ENCODE measurements at places on chromosomes 4 and X.

DNA sequence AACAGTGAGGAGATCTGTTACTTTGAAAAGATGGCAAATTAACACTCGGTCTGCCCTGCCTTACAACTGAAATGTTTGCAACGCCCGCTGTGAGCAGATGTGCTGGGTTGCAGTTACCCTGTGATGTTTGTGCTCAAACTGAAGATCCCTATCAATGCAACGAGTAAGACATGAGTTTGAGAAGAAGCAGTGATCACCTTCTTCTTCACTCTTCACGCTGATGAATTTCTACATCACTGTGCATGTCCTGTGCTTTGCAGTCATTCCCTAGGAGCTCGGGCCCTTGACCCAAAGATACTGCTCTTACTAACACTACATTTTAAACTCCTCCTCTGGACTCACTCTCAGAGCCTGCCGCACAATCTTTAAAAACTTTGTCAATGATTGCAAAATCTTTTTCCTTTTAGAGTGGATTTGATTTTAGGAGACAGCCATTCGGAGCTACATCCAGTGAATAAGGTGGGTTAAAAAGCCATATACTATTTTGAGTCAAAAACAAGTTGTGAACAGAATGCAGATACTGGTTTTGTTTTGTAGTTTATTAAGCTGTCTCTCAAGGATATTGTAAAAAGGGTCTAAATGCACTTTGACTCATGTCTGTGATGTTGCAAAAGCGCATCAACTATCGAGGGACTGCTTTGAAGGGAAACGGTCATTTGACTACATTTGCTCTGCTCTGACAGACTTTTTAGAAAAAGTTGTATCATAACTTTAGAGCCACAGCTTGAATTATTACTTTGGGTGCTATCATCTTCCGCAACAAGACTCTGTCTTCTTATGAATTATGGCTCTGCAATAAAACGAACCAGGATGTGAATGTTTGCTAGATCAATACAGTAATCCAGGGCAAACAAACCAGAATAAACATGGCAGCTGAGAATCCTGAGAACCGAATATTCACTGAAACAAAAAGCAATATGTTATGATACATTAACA is 5.7 kb upstream of the RHOH start:
- no peak for DNase-seq

- no peak for DNase-seq
These were observed 136.5 kb downstream of the KDM6A start for GRCh38 chrX:45009371-45010000.

DNA sequence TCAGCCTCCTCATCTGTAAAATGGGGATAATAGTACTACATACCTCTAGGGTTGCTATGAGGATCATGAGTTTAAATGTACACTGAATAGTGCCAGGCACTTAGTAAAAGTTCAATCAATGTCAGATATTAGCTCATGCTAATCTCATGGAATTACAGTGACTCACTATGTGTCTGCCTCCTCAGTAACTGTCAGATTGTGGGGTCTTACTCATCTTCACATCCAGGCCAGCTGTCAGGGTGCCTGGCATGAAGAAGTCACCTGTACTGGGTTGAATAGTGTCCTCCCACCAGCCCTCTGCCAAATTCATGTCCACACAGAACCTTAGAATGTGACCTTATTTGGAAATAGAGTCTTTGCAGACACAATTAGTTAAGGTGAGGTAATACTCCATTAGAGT is 54.3 kb upstream of the STIM2 start:
- DNase-seq: peak; percentile 55

- DNase-seq: peak; percentile 1
These were observed 154.0 kb downstream of the UGT8 start for GRCh38 chr4:114752391-114753165.

DNA sequence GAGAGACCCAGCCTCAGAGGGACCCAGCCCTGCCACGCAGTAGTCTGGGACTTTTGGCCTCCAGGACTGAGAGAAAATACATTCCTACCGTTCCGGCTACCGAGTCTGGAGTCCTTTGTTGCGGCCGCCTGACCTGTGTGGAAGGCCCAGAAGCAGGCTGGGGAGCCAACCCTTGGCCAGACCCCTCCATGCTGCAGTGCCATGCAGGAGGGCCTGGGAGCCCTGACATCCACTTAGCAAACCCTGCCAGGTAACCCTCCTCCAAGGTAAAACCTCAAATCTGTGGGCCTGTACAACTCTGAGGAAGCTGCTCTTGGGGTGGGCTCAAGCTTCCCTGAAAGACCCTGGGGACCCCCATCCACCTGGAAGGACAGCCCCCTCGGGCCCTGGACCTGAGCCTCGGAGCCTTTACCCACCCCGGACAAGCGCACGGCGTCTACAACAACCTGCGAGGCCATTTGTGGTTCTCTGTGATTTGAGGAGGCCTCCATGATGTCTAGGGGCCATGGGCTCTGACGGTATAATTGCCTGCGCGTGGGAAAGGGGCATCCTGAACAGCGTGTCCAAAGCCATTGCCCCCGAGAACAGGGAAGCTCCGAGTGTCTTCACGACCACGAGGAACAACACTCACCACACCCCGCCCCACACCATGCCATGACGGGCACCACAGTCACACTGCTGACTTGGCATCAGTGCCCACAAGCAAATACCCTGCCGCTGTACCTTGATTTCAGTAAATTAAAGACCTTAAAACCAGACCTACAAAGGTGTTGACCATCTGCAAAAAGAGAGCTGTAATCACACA is 58.7 kb downstream of the ZFYVE28 start:
- no peak for DNase-seq

DNA sequence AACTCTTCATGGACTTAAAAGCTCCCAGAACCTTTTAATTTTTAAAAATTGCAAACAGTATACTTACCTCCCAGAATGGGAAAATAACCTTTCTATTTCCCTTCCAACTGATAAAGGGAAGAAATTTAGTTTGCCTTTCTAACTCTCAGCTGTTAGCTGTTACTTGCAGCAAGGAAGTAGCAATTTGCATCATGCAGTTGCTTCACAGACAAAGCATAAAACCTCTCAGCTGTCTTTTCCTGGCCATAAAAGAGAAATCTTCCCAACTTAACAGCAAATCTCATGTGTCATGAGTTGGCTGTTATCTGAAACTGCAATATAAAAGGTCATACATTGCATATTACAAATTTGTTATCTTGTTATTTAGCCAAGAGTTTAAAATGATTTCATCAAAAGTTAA is 18.4 kb downstream of the C4orf17 start:
- DNase-seq: no peak

DNA sequence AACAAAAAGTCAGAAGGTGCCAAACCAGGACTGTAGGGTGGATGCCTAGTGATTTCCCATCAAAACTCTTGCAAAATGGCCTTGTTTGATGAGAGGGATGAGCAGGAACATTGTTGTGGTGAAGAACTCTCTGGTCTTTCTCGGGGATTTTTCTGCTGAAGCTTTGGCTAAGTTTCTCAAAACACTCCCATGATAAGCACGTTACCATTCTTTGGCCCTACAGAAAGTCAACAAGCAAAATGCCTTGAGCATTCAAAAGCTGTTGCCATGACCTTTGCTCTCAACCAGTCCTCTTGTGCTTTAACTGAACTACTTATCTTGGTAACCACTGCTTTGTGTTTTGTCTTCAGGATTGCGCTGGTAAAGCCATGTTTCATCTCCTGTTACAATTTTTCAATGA is 3.0 kb upstream of the SEC31A start:
- no peak for DNase-seq

DNA sequence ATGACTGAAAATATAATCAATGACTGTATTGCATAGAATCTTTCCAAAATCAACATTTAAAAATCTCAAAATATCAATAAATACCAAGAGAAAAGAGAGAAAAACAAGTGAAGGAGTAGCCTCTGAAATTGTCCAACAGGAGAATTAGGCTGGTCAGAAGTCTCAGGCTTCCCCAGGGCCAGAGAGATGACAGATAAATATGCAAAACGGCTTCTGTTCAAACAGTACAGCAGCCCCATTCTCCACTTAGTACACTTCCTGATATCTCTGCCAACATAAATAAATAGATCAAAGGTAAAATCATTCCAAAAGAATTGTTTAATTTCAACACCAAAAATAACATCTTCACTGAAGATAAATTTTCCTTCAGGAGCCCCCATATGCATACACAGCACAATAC is 204.7 kb upstream of the GABRA2 start:
- no peak for DNase-seq

DNA sequence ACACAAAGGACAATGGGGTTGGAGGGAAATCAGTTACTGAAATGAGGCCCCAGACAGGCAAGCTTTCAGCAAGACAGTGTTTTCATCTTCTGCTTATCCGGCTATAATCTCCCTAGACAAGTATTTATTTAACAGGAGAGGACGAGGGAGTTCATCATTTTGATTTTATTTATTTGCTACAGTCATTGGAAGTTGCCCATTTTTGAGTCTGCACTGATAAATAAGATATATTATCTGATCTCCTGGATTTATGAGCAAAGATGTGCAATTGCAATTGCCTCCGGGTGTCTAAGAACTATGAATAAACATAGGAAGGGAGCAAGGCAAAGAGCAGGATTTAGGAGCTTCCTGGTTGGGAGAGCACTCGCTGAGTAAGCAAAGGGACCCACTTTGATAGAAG is 263.2 kb upstream of the EDA2R start:
- no peak for DNase-seq

DNA sequence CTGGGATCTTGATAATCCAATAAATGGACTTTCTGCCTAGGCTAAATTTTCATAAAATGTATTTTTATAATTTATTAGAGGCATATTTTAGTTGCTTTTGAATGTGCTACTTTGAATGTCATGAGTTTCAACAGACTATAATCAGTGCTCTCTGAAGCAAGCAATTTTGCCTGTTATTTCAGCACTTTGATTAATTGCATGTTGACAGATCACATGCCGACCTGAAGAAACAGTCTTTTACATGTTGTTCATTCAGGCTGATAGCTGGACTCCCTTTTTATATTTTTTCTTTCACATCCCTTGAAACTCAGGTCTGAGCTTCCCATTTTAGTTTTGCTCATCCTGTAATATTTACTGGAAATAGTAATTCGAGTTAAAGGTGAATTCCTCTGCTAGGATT is 341.0 kb downstream of the NAP1L3 start:
- DNase-seq: no peak

DNA sequence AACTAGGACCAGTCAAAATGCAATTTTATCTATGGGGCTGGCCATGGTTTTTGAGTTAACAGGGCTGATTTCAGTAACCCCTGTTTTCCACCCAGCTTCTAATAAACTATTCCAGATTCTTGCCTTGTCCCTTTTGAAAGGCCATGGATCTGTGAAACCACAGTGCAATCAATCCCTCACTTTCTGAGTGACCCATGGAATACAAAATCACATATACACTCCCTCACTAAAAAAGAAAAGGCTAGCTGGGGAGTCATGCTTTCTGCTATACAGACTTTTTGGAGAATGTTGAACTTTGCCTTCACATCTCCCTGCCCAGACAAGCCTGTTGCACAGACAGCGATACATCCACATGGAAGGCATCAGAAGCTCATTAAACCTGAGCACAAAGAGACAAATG is 47.9 kb downstream of the MAD2L1 start:
- DNase-seq: no peak

DNA sequence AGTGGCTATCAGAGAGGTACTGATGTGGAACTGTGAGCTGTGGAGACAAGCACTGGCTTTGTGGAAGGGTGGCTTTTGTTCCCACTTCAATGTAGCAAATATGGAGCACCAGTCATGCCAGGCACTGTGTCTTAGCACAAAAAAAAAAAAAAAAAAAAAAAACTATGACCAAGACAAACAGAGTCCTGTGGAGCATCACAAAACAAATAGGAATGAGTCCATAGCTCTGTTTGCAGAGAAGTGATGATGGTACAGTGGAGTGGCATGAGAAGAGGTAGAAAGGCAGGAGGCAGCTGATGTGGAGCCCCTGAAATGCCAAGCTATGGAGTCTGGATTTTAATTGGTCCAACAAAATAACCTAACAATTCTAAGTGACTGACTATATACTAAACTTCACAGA is 116.9 kb downstream of the RAB28 start:
- no peak for DNase-seq

- DNase-seq: no peak
These were observed 260.5 kb downstream of the IQCM start for GRCh38 chr4:149555146-149555545.

- DNase-seq: no peak
These were observed 83.4 kb upstream of the SHISA3 start for GRCh38 chr4:42313872-42314271.

DNA sequence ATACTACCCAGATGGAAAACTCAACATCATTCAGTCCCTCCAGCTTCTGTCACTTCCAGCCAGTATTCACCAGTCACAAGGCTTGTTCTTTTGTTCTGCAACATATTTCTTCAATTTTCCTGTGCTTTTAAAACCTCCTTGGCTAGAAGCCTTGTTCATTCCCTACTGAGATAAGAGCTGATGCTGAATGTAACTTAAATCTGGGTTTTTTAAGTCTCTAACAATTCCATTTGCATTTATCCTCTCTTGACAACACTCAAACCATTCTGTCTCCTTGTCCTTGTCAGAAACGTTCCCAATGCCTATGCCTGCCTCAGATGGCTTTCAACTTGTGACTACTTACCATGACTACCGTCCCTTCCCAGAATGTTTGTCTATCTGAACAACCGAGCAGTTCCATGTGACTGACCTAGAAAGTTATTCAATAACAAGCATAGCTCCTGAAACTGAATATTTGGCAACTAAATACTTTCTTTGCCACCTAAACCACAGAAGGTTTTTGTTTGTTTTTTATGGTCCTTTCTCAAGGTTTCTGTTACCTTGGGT is 682.9 kb upstream of the GALNTL6 start:
- no peak for DNase-seq

DNA sequence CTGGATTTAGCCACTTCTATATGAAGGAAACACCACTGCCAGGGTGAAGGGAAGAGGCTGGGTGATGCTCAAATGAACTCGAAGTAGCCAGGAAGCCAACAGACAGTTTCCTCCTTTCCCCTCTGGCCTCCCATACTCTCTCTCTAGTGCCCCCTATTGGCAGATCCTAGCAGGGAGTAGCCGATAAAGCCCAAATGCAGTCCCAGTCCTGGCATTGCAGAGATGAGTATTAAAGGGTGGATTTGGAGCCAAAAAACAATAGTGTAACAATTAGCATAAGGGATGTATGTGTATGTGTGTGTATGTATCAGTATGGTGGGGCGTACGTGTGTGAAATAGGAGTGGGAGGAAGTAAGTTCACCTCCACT is 213.8 kb upstream of the LDB2 start:
- DNase-seq: peak; percentile 28

DNA sequence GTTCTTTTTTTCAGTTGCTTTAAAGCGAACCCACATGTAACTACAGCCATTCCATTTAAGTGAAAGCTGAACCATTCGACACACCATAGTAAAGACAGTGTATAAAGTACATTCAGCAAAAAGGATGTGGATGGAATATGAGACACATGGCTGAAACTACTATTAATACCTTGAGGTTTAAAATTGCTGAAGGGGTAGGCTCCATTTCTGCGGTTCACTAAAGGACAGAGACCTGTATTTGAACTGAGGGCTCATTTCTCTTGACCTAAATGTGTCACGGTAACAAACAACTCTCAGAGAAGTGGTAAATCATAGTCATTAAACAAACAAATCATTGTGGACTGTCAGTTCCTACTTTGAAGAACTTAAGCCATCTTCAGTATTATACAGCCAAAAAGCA is 1085.6 kb upstream of the TENM3 start:
- DNase-seq: no peak

GRCh38 chrX:104488811-104489210 is 77.2 kb upstream of the IL1RAPL2 start:
- no peak for DNase-seq

- DNase-seq: no peak
These were observed 119.3 kb downstream of the C4orf51 start for GRCh38 chr4:145799223-145799622.

- DNase-seq: no peak
These were observed 14.9 kb upstream of the ADD1 start for GRCh38 chr4:2828758-2829181.

All from NCI-H82 (cell line).